ENCODE measurements at places on chromosomes 6 and 20.

- no peak for DNase-seq
These were observed 58.0 kb upstream of the OLIG3 start for GRCh38 chr6:137552146-137552545.

DNA sequence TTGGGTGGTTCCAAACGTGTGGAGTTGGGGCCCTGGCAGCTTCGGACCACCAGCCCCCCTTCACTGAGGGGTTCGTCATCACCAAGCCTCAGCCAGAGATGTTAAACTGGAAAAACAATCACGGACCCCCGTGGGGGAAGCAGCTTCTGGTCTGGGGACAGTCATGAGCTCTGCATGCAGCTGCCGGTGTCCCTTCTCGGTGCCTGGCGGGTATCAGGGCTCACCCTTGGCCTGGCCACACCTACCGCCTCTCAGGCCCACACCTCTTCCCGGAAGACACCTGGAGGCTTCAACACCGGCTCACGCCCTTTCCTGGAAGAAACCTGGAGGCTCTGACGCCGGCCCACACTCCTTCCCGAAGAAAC, 77.8 kb upstream of the BHLHE23 start:
- DNase-seq, result no peak

DNA sequence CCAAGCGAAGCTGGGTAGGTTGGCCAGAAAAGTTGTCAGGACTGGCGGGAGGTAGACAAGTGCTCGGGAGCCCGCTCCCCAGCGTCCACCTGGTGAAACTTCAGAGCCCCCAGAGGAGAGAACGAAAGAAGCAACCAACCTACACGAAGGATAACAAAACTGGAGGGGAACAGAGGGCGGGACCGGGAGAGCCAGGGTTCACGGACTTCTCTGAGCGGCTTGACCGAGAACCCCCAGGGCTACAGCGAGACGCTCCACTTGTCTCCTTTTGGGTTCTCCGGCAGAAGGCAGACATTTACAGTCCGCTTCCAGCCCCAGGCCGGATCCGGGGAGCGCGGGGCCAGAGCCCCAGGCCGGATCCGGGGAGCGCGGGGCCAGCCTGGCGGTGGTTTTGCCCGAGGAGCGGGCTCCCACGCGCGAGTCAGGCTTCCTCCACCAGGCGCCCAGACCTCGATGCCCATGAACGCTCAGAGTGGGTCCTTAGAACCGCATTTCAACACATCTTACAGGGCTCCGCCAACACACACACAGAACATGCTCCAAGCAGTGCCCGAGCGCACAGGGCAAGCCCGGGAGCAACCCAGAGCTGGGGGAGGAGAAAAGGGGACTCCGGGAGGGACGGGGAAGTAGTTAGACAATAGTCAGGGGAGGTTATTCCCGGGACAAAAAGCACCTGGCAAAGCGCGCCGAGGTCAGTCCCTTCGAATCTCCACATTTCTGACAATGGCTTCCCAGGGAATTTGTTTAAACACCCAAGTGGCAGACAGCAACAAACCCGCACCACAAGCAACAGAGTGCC, 1.1 kb downstream of the PTPRK start:
- peak; percentile 69 for DNase-seq

- DNase-seq, result no peak
These were observed 14.3 kb upstream of the GOPC start for GRCh38 chr6:117616391-117617209.

DNA sequence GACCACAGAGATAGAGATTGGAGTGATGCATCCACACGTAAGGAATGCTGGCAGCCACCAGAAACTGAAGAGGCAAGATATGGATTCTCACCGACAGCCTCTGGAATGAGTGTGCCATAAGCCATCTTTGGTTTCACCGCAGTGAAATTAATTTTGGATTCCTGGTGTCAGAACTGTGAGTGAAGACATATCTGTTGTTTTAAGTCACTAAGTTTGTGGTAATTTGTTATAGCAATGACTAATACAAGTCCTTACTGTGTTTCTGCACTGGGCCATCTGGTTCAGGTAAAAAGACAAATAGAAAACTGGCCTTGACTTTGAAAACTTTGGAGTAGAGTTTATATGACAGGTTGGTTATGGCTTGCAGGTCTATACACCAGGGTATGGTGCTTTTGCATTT, 261.9 kb downstream of the PHF3 start:
- no peak for DNase-seq

GRCh38 chr6:113860181-113860955, 3.2 kb downstream of the MARCKS start:
- DNase-seq, result peak; percentile 52

DNA sequence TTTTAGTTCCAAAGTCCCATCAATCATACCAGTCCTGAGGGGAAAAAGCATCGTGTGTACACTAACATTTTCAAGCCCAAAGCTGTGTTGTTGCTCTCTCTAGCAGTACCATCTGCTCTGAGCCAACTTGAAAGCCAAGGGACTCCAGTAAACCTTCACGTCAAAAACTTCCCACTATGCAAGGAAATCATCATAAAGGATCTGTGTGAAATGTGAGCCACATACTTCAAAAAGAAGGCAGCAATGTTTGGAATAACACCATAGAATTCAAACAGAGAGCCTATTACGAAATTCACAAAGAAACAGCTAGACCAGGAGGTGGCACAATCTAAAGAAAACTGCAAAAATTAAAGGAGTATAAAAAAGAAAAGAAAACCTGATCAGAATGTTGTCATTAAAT, 399.8 kb upstream of the EPHA7 start:
- DNase-seq, result no peak

- DNase-seq, result no peak
These were observed 243.2 kb downstream of the OGFRL1 start for GRCh38 chr6:71531841-71532240.

- DNase-seq, result no peak
These were observed 529.8 kb downstream of the MAFB start for GRCh38 chr20:40159276-40159675.

- no peak for DNase-seq
These were observed 125.8 kb downstream of the EPM2A start for GRCh38 chr6:145609521-145609920.

DNA sequence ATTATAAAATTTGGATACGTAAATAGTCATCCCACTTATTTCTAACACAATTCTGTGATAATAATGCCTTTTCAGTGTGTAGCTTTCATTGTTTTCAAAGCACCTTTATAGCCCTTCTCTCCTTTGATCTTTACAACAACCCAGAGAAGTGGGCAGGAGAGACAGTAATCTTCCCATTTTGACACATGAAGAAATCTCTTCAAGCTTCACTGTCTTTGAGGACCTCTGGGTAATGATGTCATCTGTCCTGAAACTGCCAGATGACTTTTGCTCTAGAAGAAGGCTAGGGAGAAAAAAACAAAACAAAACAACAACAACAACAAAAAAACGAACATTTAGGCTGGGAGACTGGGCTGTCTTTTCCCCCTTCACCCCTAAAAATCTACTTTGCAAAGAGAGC, 203.0 kb downstream of the KCNQ5 start:
- no peak for DNase-seq

- no peak for DNase-seq
These were observed 1061.8 kb upstream of the CITED2 start for GRCh38 chr6:140436023-140436811.

DNA sequence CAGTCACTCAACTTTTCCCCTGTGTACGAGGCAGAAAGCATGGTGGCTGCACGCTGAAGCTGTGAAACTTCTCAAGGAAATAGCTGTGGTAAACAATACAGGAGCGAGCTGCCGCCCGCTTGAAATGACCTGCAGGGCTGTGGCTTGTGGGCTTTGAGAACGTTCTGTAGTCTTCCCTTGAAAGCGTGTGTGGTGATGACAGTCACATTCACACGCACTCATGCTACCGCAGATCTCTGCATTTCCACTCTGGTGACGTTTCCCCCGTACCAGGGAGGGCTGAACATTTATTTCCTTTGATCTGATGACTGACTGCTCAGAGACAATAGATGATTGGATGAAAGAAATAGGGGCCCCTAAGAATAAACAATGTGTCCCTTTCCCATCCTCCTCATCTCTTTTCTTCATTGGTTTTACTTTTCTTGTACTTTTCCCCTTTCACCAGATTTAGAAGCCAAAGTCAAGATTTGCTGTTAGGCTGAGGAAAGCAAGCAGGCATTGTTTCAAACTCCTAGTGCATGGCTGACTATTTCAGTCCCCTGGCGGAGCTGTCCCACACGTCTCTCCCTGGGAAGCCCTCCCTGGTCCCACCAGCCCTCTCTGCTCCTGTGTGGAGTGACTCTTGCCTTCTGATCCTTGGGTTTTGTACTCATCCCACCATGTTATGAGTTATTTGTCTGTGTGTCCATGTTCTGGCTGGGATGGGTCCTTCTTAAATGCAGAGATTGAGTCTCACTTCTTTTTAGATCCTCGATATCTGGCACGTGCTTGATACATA, 3.9 kb downstream of the SYTL3 start:
- DNase-seq, result peak; percentile 21

GRCh38 chr6:143733510-143733909, 55.7 kb downstream of the PHACTR2 start:
- DNase-seq, result no peak

GRCh38 chr6:34370361-34370760, 22.1 kb downstream of the NUDT3 start:
- DNase-seq, result peak; percentile 91

DNA sequence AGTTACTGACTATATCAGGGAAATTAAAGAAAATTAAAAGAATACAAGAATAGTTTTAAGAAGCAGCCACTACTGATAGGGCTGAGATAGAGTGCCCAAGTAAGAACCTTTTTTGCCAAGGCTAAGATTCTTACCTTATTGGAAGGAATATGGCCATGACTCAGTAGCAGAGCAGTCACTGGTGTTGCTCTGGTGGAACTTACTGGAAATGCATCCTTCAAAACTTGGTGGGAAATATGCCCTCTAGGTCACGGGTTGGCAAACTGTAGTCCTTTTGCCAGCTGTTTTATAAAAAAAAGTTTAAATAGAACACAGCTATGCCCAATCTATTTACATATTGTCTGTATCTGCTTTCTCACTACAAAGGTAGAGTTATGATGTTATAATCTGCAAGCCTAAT, 6.0 kb downstream of the HSF2 start:
- DNase-seq, result peak; percentile 6

DNA sequence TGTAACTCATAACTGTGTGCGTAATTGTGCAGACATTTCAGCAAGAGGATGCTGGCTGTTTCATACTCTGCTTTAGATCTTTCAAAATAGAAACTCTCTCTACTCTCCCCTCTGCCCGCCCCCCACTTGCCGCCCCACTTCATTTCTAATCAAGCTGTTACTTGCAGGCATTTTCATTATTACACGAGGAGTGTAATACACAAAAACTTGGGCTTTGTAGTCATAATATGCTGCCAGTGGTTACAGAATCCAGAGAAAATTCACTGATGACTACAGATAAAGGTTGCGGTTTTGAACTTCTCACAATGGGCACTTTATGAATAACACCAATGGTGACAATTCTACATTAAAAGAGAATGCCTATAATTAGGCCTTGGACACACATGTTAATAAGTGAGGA, 194.0 kb upstream of the POU3F2 start:
- no peak for DNase-seq

- no peak for DNase-seq
These were observed 88.6 kb upstream of the SLC35F1 start for GRCh38 chr6:117818449-117818848.

GRCh38 chr20:47246061-47246777, 110.3 kb downstream of the ZMYND8 start:
- no peak for DNase-seq

- peak; percentile 34 for DNase-seq
These were observed 357.5 kb downstream of the HDGFL1 start for GRCh38 chr6:22926790-22927354.

DNA sequence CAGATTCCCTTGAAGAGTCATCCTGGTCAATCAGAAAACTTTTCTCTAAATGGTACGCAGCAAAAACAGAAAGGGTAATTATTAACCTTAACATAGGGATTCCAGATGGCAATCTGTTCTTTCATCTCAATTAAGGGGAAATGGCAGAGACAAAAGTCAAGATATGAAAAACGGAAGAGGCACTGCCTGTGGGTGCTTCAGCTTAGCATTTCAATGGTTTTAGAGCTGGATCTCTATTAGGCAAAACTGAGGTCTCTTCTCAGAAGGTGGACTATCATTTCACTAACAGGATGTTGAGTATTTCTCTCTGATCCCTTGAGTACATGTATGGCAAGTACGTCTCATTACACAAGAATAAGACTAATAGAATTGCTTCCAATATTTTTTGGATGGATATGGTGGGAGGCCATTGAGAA, 296.9 kb downstream of the HIVEP2 start:
- DNase-seq, result no peak

DNA sequence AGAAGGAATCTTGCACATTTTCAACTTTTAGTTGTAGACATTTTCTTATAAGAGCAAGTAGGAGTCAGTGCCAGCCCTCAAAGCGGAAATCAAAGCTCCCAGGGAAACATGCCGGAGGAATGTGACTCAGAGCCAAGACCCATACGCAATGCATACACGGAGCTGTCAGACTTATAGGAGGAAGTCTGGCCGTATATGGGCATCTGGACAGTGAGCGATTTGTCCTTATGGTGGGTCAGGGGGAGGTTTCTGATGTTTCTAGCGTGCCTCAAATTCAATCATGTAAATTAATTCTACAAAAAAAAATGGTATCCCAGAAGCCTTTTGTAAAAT, 3.6 kb upstream of the CCN2 start:
- peak; percentile 99 for DNase-seq

DNA sequence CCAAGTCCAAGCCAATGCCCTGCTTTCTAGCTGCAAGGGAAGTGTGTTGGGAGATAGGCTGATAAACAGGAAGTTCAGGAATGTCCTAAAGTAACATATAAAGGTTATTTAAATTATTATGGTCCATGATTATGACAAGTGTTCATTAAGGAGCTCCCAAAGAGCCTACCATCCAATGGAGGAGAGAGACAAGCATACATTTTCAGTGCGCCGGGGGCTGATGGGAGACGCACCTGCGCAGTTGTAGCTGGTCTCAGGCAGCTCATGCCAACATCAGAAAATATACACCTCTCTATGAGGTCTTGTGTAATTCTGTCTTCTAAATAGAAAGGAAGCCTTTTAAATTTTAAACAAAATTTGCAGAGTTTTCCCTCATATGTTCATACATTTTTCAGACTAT, 12.6 kb upstream of the SFT2D1 start:
- DNase-seq, result no peak

GRCh38 chr20:10240655-10241054, 22.0 kb downstream of the SNAP25 start:
- DNase-seq, result no peak

DNA sequence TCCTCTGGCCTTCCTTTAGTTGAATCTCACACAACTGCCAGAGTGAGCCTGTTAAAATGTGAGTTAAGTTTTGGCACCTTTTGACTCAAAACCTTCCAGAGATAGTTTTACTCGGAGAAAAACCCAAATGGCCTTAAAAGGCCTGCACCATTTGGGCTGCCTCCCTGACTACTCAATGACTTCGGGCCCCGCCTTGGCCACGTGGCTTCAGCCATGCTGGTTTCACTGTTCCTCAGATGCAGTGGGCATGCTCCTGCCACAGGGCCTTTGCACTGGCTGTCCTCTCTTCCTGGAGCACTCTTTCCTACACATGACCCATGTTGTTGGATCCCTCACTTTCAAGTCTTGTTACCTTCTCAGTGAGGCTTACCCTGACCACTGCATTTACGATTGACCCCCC, 18.3 kb downstream of the VEGFA start:
- no peak for DNase-seq

- DNase-seq, result no peak
These were observed 327.2 kb downstream of the HTR1B start for GRCh38 chr6:77136086-77136485.

Data from dermis blood vessel endothelial cell (primary cell).